ENCODE measurements at places on chromosomes 12 and 14. TPM values are rescaled to one million over a fixed set of nuclear protein-coding genes. Genes with fewer than 3 reads are reported as not detected.

IFNG-AS1 gene
- not detected for total RNA-seq

ADSS1 gene
- total RNA-seq: 1.7 TPM

HIF1A gene
- 502 TPM for total RNA-seq

RNASE7 gene
- not detected for total RNA-seq

PPP1R1A gene
- not detected for total RNA-seq

STYK1 gene
- 2.0 TPM for total RNA-seq

CIROP gene
- not detected for total RNA-seq

RHNO1 gene
- 21.9 TPM for total RNA-seq
